ENCODE measurements at places on chromosomes 13 and 19.
A peak's percentile ranks its signal among the peaks of the same experiment; 100 is the strongest.

GRCh38 chr13:61486496-61486895, 70.8 kb upstream of the PCDH20 start:
- DNase-seq: no peak

- peak; percentile 93 for DNase-seq
These were observed 14.0 kb downstream of the ZNF114 start for GRCh38 chr19:48283908-48284307.

DNA sequence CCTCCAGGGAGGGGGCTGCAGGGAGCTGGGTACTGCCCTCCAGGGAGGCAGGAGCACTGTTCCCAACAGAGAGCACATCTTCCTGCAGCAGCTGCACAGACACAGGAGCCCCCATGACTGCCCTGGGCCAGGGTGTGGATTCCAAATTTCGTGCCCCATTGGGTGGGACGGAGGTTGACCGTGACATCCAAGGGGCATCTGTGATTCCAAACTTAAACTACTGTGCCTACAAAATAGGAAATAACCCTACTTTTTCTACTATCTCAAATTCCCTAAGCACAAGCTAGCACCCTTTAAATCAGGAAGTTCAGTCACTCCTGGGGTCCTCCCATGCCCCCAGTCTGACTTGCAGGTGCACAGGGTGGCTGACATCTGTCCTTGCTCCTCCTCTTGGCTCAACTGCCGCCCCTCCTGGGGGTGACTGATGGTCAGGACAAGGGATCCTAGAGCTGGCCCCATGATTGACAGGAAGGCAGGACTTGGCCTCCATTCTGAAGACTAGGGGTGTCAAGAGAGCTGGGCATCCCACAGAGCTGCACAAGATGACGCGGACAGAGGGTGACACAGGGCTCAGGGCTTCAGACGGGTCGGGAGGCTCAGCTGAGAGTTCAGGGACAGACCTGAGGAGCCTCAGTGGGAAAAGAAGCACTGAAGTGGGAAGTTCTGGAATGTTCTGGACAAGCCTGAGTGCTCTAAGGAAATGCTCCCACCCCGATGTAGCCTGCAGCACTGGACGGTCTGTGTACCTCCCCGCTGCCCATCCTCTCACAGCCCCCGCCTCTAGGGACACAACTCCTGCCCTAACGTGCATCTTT, 7.8 kb upstream of the CEACAM5 start:
- DNase-seq: no peak

- DNase-seq: peak; percentile 63
These were observed 12.6 kb upstream of the ZNF414 start for GRCh38 chr19:8526345-8527091.

DNA sequence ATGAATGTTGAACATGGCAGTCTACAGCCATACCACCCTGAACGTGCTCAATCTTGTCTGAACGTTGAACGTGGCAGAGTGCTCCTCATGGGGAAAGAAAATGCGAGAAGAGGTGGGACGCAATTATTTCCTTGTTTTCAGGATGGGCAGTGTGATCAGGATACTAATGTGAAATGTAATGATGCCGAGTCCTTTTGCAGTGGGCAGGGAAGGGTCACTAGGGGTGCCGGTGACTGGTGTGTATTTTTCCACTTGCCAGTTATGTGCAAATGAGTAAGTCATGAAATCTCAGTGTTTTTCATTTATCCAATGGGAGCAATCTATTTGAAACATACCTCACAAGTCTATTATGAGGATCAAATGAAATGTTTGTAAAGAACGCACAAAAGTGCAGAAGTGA, 84.8 kb downstream of the LNX2 start:
- no peak for DNase-seq

DNA sequence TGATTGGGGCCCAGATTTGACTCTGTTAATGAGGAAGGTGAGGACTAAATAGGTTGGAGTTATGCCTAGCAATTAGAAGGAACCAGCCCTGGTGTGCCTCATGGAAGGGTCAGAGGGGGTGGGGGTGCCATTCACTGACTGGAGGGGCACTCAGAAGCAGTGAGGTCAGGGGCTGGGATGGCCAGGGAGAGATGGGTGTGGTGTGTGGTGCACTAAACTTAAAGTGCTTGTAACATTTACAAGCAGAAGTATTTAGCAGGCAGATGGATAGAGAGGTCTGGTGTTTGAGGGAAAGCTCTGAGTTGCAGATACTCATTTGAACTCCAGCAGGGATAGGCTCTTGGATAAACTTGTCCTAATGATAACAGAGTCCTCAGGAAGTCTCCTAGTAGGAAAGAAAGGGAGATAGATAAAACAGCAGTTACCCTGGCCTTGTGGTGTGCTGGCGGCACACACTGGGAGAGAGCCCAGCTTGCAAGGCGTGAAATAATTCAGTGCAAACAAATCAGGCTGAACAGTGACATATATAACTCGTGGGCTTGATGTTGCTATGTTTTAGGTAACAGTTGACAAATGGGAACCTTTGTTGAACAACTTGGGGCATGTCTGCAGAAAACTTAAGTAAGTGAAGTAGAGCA, 20.0 kb upstream of the UPF3A start:
- no peak for DNase-seq

Measured in HS-5 (cell line).